ENCODE measurements at places on chromosomes 3 and 15. TPM values are rescaled to one million over a fixed set of nuclear protein-coding genes. Genes with fewer than 3 reads are reported as not detected.

The SHC4 gene
- total RNA-seq, result 0.22 TPM

The EFCAB12 gene
- total RNA-seq, result under 0.01 TPM

The C3orf20 gene
- total RNA-seq, result not detected

The SKOR1 gene
- total RNA-seq, result under 0.01 TPM

The VGLL3 gene
- total RNA-seq, result 0.22 TPM

The GRAMD1C gene
- total RNA-seq, result 25.6 TPM

The WNT5A gene
- total RNA-seq, result 1.6 TPM

The IMPG2 gene
- 0.99 TPM for total RNA-seq

The TLR9 gene
- total RNA-seq, result not detected

The SACM1L gene
- 35.7 TPM for total RNA-seq

The TRMT10C gene
- 22.9 TPM for total RNA-seq

The NR1I2 gene
- total RNA-seq, result not detected

Data from lung microvascular endothelial cell (primary cell).